Neural progenitor cell (in vitro differentiated cells): ENCODE measurements at places on chromosomes 7 and 10. TPM values are rescaled to one million over a fixed set of nuclear protein-coding genes. Genes with fewer than 3 reads are reported as not detected.

EMX2 gene
- 9.5 and 22.7 TPM in 2 replicates for total RNA-seq

AS3MT gene
- 33.3 and 40.3 TPM in 2 replicates for total RNA-seq

TMEM225B gene
- total RNA-seq, result 0.53 TPM in 1 of 2 replicates, not detected in the other

NXPH1 gene
- 0.71 TPM in 1 of 2 replicates, not detected in the other for total RNA-seq

PDK4 gene
- not detected in 2 replicates for total RNA-seq

SMKR1 gene
- total RNA-seq, result 0.53 and 0.56 TPM in 2 replicates

NME8 gene
- total RNA-seq, result 0.34 and 9.0 TPM in 2 replicates

AUTS2 gene
- 47.1 and 50.0 TPM in 2 replicates for total RNA-seq

AASS gene
- 185 and 264 TPM in 2 replicates for total RNA-seq

CCDC146 gene
- 2.1 and 6.1 TPM in 2 replicates for total RNA-seq

TSPAN12 gene
- 17.3 and 26.7 TPM in 2 replicates for total RNA-seq

COL13A1 gene
- total RNA-seq, result 1.3 and 9.5 TPM in 2 replicates

MARVELD1 gene
- total RNA-seq, result 7.1 and 21.9 TPM in 2 replicates

CTAGE6 gene
- total RNA-seq, result 0.07 TPM in 1 of 2 replicates, not detected in the other

- DNase-seq, result peak; percentile 19
These were observed 2.9 kb upstream of the SPAG6 start for GRCh38 chr10:22342421-22342820.

DNA sequence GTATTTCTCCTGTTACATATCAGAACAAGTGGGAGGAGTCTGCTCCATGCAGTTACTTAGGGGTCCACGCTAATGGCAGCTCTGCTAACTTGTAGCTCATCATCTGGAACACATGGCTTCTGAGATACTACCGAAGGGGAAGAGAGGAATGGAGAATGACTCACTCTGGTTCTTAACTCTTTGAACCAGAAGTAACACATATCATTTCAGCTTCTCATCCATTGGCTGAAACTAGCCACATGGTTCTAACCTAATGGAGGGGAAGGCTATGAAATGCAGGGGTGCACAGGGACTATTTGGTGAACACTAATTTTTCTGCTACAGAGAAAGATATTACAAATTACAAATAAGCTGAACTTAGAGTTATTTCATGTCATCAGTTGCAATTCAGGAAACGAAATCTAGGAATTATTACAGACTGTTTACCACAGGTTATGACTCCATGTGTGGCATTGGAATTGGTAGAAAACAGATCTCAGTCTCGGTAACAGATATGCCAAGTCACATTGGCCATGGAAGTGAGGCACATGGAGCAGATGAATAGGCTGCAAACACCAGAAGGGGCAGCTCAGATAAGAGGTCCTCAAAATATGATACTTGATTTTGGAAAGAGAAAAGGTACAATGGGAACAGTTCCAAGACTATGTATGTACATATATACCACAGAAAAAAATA, 9.4 kb upstream of the KAT6B start:
- no peak for DNase-seq

GRCh38 chr7:50272808-50273207, 31.7 kb upstream of the IKZF1 start:
- no peak for DNase-seq

GRCh38 chr7:90825779-90826178, 229.7 kb downstream of the CDK14 start:
- DNase-seq, result no peak

GRCh38 chr7:67753891-67754290, 757.3 kb downstream of the TYW1 start:
- no peak for DNase-seq

DNA sequence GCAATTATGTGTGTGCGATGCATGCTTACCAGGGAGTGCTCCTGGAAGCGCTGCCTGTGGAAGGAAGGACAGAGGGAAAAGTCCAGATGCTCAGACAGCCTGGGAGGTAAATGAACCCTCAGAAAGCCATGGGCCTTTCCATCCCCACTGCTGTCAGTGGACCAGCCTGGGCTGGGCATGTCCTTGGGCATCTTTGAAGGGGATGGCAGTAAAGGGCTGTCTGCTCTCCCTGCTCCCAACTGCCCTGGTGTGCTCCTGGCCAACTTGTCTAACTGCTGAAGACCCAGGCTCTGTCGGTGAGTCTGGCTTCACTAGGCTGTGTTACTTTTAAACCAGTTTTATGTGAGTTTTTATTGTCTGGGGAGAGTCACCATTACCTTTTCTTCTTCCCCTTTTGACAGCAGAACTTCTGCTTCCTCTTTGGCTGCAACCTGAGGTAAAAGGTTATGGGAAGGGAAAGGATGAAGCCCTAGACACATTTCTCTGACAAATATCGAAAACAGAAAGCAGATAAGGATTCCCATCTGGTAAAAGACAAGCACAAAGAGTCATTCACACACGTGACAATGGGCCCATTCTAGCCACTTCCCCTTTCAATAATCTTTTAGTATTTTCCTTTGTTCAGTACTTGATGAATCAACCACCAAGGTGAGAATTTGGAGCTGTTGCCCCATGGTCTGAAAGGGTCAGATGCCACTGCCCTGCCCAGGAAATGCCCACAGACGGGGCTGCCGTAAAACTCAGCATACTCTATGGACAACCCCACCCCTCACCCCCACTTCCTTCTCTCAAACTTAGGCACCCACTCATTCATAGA, 27.6 kb upstream of the PIK3AP1 start:
- DNase-seq, result no peak

- DNase-seq, result peak; percentile 41
These were observed 11.2 kb downstream of the RHOBTB1 start for GRCh38 chr10:60932756-60933155.

- DNase-seq, result no peak
These were observed 26.6 kb upstream of the ASCC1 start for GRCh38 chr10:72242675-72243074.

DNA sequence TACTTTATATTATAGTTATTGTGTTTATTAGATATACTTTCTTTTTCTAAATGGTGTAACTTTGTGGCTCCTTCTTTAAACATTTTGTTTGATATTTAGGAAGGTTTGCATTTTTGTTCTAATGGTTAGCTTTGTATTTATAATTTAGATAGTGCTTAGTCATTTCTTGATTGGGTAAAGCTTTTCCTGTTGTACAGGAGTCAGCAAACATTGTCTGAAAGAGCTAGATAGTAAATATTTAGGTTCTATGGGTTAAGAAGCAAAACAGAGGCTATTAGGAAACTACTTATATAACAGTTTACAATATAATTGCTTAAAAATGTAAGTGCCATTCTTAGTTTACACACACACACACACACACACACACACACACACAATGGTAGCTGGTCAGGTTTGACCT, 70.6 kb upstream of the CCDC6 start:
- no peak for DNase-seq

GRCh38 chr10:34627741-34628140, 187.4 kb downstream of the PARD3 start:
- no peak for DNase-seq

GRCh38 chr10:69745698-69746097, 56.0 kb upstream of the COL13A1 start:
- DNase-seq, result no peak

- DNase-seq, result no peak
These were observed 45.1 kb downstream of the TMEM60 start for GRCh38 chr7:77753173-77753572.

DNA sequence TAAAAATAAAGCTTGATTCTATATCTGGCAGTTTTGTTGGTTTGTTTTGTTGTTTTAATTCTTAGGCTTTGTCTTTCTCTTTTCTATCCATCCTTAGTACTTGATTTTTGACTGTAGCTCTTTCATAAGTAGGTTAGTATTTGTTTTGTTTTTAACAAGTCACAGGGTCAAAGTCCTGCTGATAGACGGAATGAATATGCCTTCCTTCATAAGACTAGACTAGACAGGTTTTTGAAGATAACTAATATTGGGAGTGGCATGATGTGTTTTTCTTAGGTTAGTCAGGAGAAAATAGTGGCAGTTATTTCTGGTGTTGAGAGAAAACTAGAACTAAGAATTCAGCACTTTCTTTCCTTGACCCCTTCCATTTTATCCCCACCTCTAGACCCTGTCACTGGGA, 50.4 kb downstream of the CASD1 start:
- DNase-seq, result no peak

DNA sequence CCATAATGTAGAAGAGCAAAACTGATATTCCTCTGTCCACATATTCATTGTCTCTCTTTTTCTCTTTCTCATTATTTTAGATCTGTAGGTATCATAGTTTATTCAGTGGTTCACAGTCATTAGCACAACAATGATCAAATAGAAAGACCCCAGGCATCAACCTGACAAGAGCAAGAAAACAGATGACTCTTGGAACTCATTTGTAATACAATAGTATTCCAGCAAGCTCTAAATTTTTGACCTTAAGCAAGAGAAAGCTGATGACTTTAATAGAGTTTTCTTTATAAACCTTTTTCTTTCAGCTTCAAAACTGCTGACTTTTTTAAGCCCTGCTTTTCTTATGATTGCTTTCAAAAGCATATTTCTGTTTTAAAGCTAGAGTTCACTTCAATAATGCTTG, 507.5 kb upstream of the SORCS1 start:
- DNase-seq, result no peak

DNA sequence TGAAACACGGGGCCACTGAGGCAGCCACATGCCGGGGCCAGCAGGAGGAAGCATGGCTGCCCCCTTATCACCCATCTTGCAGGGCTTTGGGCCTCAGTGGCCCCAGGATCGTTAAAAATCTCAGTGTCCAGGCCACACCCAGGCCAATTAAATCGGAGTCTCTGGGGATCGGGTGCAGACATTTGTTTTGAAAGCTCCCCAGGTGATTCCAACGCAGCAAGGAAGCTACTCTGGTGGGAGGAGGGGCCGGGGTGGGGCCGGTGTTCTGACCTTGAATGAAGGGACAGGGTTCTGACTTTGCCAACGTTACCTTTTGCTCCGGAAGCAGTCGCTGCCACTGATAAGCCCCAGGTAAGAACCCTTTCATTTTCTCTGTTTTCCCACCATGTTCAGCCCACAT, 412.3 kb upstream of the FOXK1 start:
- DNase-seq, result no peak

GRCh38 chr10:89296220-89296648, 5.6 kb upstream of the IFIT2 start:
- no peak for DNase-seq

GRCh38 chr10:11877591-11877905, 54.4 kb downstream of the PROSER2 start:
- no peak for DNase-seq

DNA sequence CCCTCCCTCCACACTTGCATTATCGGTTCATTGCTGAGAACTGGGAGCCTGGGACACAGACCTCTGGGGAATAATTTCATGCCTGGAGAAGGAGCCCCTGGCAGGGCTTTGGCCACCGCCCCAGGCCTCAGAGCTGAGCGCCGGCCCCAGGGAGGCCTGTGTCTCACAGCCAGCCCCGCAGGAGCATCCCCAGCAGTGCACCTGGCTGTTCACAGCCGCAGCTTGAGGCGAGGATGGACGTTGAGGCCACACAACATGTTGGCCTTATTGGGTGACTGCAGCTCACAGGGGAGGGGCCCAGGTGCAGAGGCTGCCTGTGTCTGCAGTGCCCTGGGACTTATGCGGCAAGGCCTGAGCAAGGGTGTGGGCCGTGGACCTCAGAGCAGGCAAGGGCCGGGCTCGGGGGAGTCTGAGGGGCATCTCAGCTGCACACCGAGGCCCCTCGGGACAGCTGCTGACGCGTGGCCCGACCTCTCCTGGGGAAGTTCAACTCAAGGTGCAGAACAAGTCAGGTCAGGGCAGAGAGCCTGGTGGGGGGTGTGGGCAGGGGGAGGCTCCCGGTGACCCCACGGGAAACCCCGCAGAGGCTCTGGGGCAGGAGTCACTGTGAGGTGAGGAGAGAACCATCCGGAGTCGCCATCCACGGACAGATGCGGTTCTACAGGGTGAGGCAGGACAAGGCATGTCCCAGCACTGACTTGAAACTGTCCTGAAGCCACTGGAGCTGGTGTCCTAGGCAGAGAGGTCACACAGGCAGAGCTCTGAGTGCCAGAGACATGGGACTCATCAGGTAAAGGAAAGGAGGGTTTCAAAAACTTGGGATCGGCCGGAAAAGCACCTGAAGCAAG, 13.1 kb upstream of the UBE3C start:
- DNase-seq, result no peak

- peak; percentile 62 for DNase-seq
These were observed 183.4 kb downstream of the PRKG1 start for GRCh38 chr10:51257511-51258248.

- DNase-seq, result no peak
These were observed 16.3 kb downstream of the ZMIZ1 start for GRCh38 chr10:79084972-79085597.

DNA sequence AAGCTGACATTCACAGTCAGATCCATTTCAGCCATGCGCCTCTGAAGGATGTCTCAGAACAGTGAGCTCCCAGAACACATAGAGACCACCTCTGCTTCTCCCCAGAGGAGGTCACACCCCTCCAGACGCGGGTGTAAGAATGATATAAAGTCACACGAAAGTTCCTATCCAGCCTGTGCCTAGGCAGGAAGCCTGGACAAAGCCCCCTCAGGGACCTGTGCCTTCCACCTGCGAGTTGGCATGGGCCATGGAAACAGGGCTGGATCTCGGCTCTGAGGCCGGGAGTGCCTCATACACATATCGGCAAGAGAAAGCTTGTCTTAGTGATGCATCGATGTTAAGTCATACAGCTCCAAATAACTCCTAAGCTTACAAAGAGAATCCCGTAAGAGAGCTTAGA, 5.0 kb downstream of the VIPR2 start:
- no peak for DNase-seq

- no peak for DNase-seq
These were observed 16.5 kb downstream of the PLXDC2 start for GRCh38 chr10:19832699-19833098.

DNA sequence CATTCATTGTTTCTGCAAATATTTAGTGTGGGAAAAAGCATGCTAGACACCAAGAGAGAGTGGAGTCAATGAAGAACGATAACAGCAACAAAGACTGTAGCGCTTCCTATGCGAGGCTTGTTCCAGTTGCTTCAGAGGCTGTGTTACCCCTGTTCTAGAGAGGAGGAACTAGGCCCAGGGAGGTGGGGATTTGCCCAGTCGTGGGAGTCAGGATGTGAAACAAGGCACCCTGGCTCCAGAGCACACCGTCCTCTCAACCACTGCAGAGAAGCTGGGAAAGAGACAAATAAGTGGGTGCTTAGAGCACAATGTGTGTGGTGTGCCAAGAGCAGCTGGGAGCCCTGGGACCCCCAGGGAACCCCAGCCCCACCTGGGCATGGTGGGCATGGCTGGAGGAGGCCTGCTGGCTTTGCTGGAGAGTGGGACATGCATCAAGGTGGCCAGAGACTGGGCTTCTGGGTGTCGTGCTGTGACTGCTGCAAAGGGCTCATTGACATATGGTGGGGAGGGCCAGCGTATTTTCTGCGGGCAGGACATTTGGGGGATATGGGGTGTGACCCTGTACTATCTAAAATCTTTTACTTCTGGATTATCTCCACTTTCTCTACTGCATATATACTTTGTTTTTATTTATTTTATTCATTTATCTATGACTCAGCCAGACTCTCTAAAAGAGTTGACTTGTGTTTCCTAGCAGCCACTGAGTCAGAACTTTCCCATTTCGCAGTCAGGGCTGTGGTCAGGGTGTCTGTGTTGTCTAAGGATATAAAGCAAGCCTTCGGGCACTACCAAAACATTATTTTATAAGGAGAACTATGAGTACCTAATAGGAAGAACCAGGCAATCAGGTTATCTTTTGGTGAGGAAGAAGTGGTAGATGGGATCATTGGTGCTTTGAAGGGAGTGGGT, 95.4 kb downstream of the TCF7L2 start:
- DNase-seq, result no peak
